Breast epithelium (tissue), 4 donors: ENCODE measurements at places on chromosomes 7 and 10.

- H3K36me3 ChIP-seq, result no peaks in the 10 kb centered on the region
- H3K27me3 ChIP-seq, result no peaks in the 10 kb centered on the region
- H3K4me1 ChIP-seq, result no peaks in the 10 kb centered on the region
- H3K4me3 ChIP-seq, result no peak overlapping the region
- DNase-seq, result no peak
These were observed 126.8 kb downstream of the MAD1L1 start for GRCh38 chr7:2105917-2106316.

GRCh38 chr7:142910481-142910880, 23.1 kb downstream of the TRPV5 start:
- H3K27ac ChIP-seq, result no peak overlapping the region
- no peak overlapping the region for H3K4me3 ChIP-seq
- H3K27me3 ChIP-seq, result no peaks in the 10 kb centered on the region
- no peak for DNase-seq

- no peak for DNase-seq
- H3K4me1 ChIP-seq, result no peaks in the 10 kb centered on the region
- no peaks in the 10 kb centered on the region for H3K27me3 ChIP-seq
These were observed 38.6 kb upstream of the ARL4A start for GRCh38 chr7:12648704-12649261.

GRCh38 chr7:131959106-131959812, 402.8 kb upstream of the PODXL start:
- no peak for DNase-seq
- no peaks in the 10 kb centered on the region for H3K27me3 ChIP-seq
- H3K36me3 ChIP-seq, result no peaks in the 10 kb centered on the region
- no peak overlapping the region for H3K27ac ChIP-seq
- no peak overlapping the region for H3K4me3 ChIP-seq

- DNase-seq, result no peak
- H3K4me3 ChIP-seq, result no peak overlapping the region
- peak overlapping the region; percentile 95 for H3K27ac ChIP-seq
- no peaks in the 10 kb centered on the region for H3K27me3 ChIP-seq
- H3K36me3 ChIP-seq, result no peaks in the 10 kb centered on the region
These were observed 13.1 kb upstream of the TRDMT1 start for GRCh38 chr10:17214526-17214925.

DNA sequence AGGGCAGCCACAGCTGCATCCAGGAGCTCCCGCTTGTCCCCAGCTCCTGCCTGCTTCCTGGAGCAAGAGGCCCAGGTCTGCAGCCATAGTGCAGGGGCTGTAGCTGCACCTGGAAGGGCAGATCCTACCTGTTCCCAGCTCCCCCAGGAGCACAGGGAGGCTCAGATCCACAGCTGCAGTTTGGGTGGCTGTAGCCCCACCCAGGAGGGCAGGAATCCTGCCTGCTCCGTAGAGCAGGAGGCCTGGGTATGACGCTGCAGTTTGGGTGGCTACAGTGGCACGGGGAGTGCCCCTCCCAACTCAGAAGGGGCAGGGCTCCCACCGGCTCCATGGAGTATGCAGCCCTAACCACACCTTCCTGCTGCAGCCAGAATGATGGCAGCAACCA, 26.7 kb upstream of the CDCA7L start:
- no peak overlapping the region for H3K27ac ChIP-seq
- H3K27me3 ChIP-seq, result no peaks in the 10 kb centered on the region

DNA sequence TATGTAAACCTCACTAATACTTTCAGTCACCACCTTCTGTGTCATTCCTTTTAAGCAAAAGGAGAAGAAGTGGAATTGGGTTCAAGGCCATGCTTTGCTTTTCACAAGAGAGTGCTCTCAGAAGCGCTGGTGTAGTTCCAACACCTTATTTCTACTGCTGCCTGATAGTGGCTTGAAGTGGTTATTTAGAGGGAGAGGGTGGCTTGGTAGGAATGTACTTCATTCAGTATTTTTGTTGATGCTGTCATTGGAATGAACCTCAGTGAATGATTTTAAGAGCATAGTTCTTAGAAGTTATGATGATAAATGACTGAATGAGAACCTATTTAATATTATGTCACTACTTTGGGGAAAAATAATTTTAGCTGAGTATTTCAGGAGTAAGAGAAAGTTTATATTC, 396.7 kb downstream of the EXOC4 start:
- H3K27me3 ChIP-seq, result no peaks in the 10 kb centered on the region
- no peak for DNase-seq
- no peak overlapping the region for H3K27ac ChIP-seq
- no peaks in the 10 kb centered on the region for H3K4me1 ChIP-seq
- H3K36me3 ChIP-seq, result no peaks in the 10 kb centered on the region

- no peak for DNase-seq
- no peak overlapping the region for H3K4me3 ChIP-seq
- no peaks in the 10 kb centered on the region for H3K36me3 ChIP-seq
- H3K4me1 ChIP-seq, result no peaks in the 10 kb centered on the region
- H3K27ac ChIP-seq, result no peak overlapping the region
These were observed 81.8 kb downstream of the TNS3 start for GRCh38 chr7:47500103-47500563.

DNA sequence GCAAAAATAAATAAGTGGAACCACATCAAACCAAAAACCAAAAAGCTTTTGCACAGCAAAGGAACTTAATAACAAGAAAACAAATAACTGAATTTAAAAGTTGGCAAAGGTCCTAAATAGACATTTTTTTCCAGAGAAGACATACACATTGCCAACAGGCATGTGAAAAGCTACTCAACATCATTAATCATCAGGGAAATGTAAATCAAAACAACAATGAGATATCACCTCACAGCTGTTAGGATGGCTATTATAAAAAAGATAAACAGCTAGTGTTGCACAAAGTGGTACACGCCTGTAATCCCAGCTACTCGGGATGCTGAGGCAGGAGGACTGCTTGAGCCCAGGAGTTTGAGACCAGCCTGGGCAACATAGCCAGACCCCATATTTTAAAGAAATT, 2.2 kb upstream of the SUN3 start:
- no peak overlapping the region for H3K27ac ChIP-seq
- DNase-seq, result no peak
- H3K4me1 ChIP-seq, result no peaks in the 10 kb centered on the region
- H3K36me3 ChIP-seq, result no peaks in the 10 kb centered on the region
- peaks cover 2% of the 10 kb centered on the region for H3K27me3 ChIP-seq
- no peak overlapping the region for H3K4me3 ChIP-seq

- no peak overlapping the region for H3K27ac ChIP-seq
- H3K36me3 ChIP-seq, result no peaks in the 10 kb centered on the region
- no peaks in the 10 kb centered on the region for H3K27me3 ChIP-seq
- no peaks in the 10 kb centered on the region for H3K4me1 ChIP-seq
- no peak overlapping the region for H3K4me3 ChIP-seq
- no peak for DNase-seq
These were observed 53.8 kb downstream of the SMURF1 start for GRCh38 chr7:99089914-99090629.

GRCh38 chr7:140260352-140261104, 83.7 kb upstream of the KDM7A start:
- H3K27ac ChIP-seq, result peak overlapping the region; percentile 14
- DNase-seq, result no peak
- H3K4me3 ChIP-seq, result no peak overlapping the region

DNA sequence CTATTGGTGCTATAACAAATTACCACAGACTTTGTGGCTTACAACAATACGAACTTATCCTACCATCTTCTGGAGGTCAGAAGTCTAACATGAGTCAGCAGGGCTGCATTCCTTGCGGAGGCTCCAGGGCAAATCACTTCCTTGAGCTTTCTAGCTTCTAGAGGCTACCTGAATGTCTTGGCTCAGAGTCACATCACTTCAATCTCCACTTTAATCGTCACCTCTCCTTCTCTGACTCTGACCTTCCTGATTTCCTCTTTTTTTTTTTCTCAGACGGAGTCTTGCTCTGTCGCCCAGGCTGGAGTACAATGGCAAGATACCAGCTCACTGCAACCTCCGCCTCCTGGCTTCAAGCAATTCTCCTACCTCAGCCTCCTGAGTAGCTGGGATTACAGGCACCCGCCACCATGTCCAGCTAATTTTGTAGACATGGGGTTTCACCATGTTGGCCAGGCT, 44.6 kb upstream of the ANAPC16 start:
- H3K27me3 ChIP-seq, result no peaks in the 10 kb centered on the region
- H3K27ac ChIP-seq, result peak overlapping the region; percentile 70

GRCh38 chr10:15684768-15685167, 35.0 kb downstream of the ITGA8 start:
- no peaks in the 10 kb centered on the region for H3K27me3 ChIP-seq
- no peak overlapping the region for H3K27ac ChIP-seq
- H3K4me3 ChIP-seq, result no peak overlapping the region
- no peaks in the 10 kb centered on the region for H3K36me3 ChIP-seq

DNA sequence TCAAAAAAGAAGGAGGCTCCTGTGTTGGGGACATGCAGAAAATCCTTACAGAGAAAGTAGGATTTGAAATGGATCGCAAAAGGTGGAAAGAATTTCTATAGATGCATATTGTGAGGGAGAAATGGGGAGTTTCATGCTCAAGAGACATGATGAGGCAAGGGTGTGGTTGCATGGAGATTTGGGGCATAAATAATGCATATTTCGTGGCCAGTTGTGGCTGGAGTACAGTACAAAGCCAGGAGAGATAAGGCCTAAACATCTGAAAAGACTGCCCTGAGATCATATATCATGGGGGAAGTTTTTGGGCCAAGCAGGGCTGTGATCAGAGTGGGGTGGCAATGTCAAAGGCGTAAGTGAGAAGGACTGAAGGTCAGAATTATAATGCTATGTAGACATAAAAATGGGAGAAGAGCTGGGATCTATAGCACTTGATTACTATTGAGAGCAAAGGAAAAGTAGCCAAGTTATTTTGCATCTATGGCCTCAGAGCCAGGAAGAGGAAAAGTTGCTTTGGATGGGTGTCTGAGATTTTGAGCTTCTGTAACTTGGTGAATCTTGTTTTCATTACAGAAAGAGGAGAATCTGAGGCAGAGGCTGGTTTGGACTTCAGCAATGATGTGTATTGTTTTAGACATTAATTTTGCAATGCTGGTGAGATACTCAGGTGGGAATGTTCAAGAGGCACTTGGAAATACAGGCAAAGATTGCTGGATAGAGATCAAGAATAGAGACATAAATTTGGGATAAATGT, 166.6 kb downstream of the INHBA start:
- no peaks in the 10 kb centered on the region for H3K36me3 ChIP-seq
- no peaks in the 10 kb centered on the region for H3K4me1 ChIP-seq

DNA sequence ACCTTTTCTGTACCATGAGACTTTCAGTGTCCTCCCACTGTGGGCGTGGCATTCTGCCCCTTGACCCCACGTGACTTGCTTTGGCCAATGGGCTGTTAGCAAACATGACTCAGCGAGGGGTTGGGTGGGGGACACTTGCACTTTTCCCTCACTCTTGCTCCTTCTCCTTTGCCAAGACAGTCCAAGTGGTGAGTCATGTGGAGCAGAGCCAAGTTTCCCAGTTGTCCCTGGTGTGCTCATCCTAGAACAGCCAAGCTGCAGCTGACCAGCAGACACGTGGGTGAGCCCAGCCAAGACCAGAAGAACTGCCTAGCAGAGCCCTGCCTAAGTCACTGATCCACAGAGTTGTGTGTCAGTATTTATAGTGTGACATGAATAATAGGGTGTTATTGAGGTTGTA, 82.8 kb upstream of the CPXM2 start:
- DNase-seq, result no peak
- peaks cover 39% of the 10 kb centered on the region for H3K27me3 ChIP-seq
- H3K4me1 ChIP-seq, result peaks cover 5% of the 10 kb centered on the region
- H3K36me3 ChIP-seq, result no peaks in the 10 kb centered on the region

- H3K4me3 ChIP-seq, result no peak overlapping the region
- DNase-seq, result no peak
- peaks cover 99% of the 10 kb centered on the region for H3K27me3 ChIP-seq
- H3K4me1 ChIP-seq, result peaks cover 33% of the 10 kb centered on the region
- no peaks in the 10 kb centered on the region for H3K36me3 ChIP-seq
These were observed 5.1 kb downstream of the SHH start for GRCh38 chr7:155807065-155807671.

GRCh38 chr7:27551803-27552400, 110.8 kb downstream of the HIBADH start:
- no peak overlapping the region for H3K4me3 ChIP-seq
- no peak overlapping the region for H3K27ac ChIP-seq
- no peaks in the 10 kb centered on the region for H3K4me1 ChIP-seq
- no peaks in the 10 kb centered on the region for H3K36me3 ChIP-seq

- no peak overlapping the region for H3K4me3 ChIP-seq
- H3K27me3 ChIP-seq, result no peaks in the 10 kb centered on the region
- H3K27ac ChIP-seq, result no peak overlapping the region
- no peak for DNase-seq
- H3K36me3 ChIP-seq, result no peaks in the 10 kb centered on the region
These were observed 569.0 kb upstream of the C7orf33 start for GRCh38 chr7:148021507-148022045.

GRCh38 chr7:20220293-20220761, 3.1 kb upstream of the MACC1 start:
- peak overlapping the region; percentile 82 for H3K27ac ChIP-seq
- no peak overlapping the region for H3K4me3 ChIP-seq
- no peaks in the 10 kb centered on the region for H3K27me3 ChIP-seq
- no peaks in the 10 kb centered on the region for H3K36me3 ChIP-seq

GRCh38 chr10:43120929-43121314, 17.3 kb upstream of the CSGALNACT2 start:
- no peak overlapping the region for H3K4me3 ChIP-seq
- H3K27ac ChIP-seq, result no peak overlapping the region
- H3K4me1 ChIP-seq, result no peaks in the 10 kb centered on the region
- no peak for DNase-seq
- H3K36me3 ChIP-seq, result no peaks in the 10 kb centered on the region
- no peaks in the 10 kb centered on the region for H3K27me3 ChIP-seq

DNA sequence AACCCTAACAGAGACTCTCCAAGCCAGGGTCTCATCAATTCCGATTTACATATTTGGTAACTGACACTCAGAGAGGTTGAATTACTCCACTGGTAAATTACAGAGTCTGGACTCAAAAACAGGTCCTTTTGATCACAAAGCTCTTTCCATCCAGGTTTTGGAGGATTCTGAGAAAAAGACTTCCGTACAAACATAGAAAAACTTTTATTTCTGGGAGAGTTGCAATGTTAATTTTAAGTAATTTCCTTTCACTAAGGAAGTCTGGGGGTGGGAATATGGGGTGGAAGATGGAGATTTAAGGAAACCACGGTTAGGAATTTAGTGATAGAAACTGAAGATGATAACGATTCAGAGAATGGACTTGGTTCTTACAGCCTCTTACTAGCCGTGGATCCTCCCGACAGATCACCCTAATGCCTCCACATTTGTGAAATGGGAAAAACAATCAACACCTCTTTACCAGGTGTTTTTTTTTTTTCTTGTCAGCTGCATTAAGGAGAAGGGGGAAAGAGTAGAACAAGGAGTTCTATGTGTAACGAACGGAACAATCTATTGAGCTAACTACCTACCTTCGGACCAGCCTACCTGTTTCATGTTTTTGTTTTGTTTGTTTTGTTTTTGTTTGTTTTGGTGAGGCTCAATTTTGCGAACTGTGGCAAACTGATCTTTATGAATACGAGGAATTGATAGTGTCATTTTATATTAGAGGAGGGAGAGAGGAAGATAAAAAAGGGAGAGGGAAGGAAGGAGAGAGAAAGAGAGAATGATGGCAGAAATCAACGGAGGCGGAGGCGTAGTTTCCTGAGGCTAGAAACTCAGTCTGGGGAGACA, 1.7 kb upstream of the RBM20 start:
- H3K27ac ChIP-seq, result no peak overlapping the region
- H3K36me3 ChIP-seq, result no peaks in the 10 kb centered on the region
- no peak overlapping the region for H3K4me3 ChIP-seq
- no peak for DNase-seq
- H3K27me3 ChIP-seq, result peaks cover 11% of the 10 kb centered on the region
- H3K4me1 ChIP-seq, result peaks cover 5% of the 10 kb centered on the region

- H3K4me1 ChIP-seq, result no peaks in the 10 kb centered on the region
- H3K27me3 ChIP-seq, result no peaks in the 10 kb centered on the region
- no peak overlapping the region for H3K4me3 ChIP-seq
- H3K36me3 ChIP-seq, result no peaks in the 10 kb centered on the region
- no peak overlapping the region for H3K27ac ChIP-seq
These were observed 82.6 kb downstream of the KCNMA1 start for GRCh38 chr10:77554996-77555397.
